Lower lobe of right lung (tissue), 2 donors: ENCODE measurements at places on chromosomes 6 and 20. TPM values are rescaled to one million over a fixed set of nuclear protein-coding genes. Genes with fewer than 3 reads are reported as not detected.

DNA sequence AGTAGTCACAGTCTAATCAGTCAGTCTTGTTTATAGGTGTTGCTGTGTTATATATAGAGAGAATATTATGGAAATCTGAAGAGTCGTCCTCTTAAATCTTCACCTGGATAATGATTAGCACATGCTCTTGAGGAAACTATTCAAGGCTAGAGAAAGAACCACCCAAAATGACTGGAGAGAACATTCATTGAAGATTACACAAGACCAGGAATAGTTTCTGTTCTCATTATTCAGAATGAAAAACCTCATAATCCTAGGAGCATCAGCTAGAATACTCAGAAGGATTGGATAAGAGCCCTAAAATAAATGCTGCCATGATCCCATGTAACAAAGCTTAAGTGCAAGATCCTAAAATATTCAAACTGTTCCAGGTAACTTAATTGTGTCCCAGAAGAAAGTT lies 278.2 kb upstream of the PREP start:
- no peak for DNase-seq

- no peak for DNase-seq
Observed at GRCh38 chr6:107931894-107932293, 26.1 kb downstream of the SEC63 start.

- no peak for DNase-seq
Observed at GRCh38 chr6:24926192-24926591, 9.6 kb downstream of the RIPOR2 start.

The C6orf120 gene
- 22.2 TPM for total RNA-seq

- peak; percentile 56 for DNase-seq
Observed at GRCh38 chr20:46308258-46309157, at the start of gene CDH22. Gene CDH22, minus strand, starts transcription at chr20:46308498. Its CDS starts 57,204 bp downstream, at chr20:46251294.

- DNase-seq, result no peak
Observed at GRCh38 chr20:32831982-32832381, 12.2 kb downstream of the MAPRE1 start.

DNA sequence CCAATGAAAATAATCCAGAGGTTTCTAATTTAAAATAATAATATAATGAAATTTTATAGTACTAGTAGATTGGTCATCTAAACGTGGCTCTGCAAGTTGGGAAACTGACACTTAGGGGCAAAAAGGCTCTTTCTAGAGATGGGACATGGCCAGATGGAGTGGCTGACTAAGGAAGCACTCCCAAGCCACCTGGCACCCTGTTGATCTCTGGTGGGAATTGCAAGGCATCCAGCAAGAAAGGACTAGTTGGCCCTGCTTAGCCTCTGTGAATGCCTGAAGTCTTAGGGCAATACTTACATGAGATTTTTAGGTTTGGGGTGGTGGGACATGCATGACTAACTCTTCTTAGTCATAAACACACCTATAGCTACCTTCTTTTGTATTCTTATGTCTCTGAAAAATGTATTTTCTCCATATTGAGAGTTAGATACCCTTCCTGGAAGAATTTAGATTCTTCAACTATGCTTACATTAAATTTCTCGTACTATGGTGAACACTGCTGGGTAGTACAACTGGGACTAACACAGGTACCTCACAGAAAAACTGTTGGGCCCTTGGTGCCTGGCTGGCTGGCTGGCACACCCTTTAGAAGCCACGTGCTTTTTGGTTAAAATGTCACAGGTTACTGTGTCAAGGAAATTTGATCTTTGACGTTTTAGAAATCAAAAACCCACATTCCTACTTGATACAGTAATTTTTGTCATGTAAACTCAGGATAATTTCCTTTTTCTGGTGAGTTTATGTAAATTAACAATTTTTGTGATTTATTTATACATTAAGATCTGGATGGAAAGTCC lies 25.0 kb upstream of the SH3BGRL2 start:
- DNase-seq, result no peak

The PHACTR3 gene
- 9.0 TPM for total RNA-seq

The CDKN1A gene
- total RNA-seq, result 71.0 TPM

DNA sequence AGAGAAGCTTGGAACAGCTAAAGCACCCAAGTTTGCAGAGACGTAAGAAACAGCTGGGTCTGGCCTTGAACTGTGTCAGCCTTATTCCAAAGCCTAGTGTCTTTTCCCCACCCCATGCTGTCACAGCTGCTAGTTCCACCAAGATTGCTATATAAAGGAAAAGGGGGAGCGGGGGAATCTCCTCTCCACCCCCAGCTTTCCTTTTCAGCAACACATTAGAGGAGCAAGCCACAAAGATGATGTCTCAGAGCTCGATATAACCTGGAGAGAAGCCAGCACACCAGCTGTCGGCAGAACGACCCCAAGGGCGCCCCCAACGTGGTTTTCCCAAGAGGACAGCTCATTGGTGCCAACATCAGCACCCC lies 36.5 kb downstream of the ATP9A start:
- no peak for DNase-seq

The PLAGL1 gene
- 44.7 TPM for total RNA-seq
